ENCODE measurements at places on chromosomes 3 and 15.
A peak's percentile ranks its signal among the peaks of the same experiment; 100 is the strongest.

DNA sequence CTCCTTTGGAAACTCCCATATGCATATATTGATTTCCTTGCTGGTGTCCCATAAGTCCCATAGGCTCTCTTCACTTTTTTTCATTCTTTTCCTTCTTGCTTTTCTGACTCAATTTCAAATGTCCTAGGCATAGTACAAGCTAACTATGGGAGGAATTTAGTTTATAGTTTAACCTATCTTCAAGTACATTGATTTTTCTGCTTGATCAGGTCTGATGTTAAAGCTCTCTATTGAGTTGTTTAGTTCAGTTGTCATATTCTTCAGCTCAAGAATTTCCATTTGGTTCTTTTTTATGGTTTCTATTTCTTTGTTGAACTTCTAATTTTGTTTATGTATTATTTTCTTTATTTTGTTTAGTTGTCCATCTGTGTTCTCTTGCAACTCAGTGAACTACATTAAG is 121.3 kb upstream of the MNS1 start:
- ATAC-seq, result no peak

GRCh38 chr3:190092250-190092649 is 28.4 kb downstream of the P3H2 start:
- ATAC-seq, result peak; percentile 75

DNA sequence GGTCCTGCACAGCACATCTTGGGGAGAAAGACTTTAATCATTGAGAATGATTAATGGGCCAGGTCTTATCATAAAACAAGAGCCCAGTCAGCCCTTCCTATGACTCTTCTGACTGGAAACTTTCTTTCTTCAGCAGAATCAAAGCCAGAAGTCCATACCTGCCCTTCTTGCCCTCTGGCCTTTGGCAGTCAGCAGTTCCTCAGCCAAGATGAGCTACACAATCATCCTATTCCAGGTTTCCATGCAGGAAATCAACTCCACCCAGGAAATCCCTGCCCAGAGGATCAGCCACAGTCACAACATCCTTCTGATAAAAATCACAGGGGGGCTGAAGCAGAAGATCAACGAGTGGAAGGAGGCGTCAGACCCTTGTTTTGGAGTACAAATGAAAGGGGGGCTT is 26.9 kb downstream of the ZNF589 start:
- ATAC-seq, result no peak

DNA sequence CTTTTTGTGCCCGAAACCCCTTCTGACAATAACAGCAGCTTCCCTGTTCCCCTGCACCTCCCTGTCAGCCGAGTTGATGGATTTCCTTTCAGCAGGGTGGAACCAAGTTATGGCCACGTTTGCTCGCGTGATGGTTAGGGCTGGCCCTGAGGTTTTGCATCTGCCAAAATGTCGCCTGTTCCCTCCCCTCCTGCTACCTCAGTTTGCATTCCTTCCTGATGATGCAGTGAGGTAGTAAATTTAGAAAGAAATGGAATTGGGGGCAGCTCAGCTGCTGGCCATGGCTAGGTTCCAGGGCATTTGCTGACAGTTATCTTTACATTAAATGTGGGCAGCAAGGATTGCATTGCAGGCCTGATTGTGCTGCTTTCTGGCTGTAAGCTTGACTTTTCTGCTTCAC is 13.2 kb downstream of the LIMD1 start:
- ATAC-seq, result peak; percentile 22

- ATAC-seq, result no peak
These were observed 3.2 kb upstream of the SLC4A7 start for GRCh38 chr3:27487383-27487782.

DNA sequence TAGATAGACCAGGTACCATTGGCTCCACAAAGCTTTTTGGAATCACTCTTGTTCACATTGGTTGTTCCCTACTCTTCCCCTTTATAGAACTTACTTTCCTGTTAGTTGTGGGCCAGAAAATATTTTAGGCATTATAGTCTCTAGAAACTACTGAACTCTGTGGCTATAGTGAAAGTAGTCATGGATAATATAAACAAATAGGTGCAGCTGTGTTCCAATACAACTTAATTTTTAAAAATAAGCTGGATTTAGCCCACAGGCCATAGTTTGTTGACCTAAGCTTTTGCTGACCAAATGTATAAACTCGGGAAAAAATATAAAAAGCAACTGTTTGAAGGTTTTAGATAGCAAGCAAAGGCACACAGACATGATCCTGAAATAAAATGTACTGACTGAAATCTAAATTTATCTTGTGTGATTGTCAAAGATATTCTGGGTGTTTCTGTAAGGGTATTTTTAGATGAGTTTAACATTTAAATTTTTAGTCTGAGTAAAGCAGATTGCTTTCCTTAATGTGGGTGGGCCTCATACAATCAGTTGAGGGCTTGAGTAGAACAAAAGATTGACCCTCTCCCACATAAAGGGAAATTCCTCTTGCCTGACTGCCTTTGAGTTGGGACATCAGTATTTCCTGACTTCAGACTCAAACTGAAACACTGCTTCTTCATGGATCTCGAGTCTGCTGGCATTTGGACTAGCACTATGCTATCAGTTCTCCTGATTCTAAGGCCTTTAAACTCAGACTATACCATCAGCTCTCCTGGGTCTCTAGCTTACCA is 13.2 kb downstream of the IQCB1 start:
- no peak for ATAC-seq
